ENCODE measurements at places on chromosomes 3 and 15.

DNA sequence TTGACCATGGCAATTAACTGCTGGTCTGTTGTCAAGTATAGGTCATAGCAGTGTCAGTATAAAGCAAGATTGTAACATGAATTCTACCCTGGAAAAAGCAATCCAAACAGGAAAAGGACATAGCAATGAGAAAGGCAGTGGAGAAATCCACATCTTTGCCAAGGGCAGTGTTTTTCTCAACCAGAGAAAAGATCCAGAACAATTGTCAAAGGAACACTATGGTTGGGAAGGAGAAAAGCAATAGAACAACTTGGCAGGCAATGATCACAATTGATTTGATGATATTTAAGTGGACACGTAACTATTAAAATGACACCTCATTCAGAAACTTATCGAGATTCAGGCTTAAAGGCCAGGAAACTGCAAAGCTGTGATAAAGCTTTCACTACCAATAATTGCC is 271.1 kb downstream of the DIPK2A start:
- DNase-seq: no peak

- DNase-seq: no peak
These were observed 43.3 kb downstream of the TGFBR2 start for GRCh38 chr3:30649572-30650318.

DNA sequence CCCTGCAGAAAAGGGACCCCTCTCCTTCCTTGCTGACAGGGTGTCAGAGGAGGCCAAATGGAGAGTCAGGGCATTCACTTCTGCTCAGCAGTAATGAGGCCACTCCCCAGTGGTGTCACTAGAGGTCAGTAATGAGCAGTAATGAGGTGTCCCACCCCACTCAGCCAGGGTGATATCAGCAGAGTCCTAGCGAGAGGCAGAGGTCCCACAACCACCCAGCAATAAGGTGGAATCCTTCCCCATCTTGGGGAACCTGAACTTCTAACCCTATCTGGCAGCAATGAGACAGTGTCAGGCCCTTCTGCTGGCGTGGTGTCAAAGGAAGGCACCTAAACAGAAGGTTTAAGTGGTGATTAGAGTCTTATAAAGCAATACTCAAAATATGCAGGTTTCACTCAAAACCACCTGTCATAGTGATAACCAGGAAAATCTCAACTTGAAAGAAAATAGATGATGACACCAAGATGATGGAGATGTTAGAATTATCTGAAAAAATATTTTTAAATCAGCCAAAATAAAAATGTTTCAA is 12.9 kb downstream of the OCA2 start:
- no peak for DNase-seq

DNA sequence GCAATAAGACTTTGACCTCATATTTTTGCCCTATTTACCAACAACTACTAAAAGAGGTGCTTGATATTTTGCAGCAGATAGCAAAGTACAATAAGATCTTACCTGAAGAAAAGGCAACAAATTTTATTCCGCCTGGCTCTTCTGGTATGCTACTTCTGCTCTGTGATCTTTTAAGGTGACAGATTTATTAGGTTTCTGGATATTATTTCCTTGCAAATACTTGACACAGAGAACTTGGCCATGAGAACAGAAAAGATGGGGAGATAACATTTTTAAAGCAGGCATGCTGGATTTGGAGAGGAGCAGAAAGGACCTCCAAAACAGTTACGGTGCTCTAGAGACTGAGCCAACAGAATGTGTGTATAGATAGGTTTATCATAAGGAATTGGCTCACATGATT is 86.7 kb upstream of the RNF7 start:
- no peak for DNase-seq

GRCh38 chr3:38536671-38537070 is 40.5 kb downstream of the EXOG start:
- DNase-seq: no peak

DNA sequence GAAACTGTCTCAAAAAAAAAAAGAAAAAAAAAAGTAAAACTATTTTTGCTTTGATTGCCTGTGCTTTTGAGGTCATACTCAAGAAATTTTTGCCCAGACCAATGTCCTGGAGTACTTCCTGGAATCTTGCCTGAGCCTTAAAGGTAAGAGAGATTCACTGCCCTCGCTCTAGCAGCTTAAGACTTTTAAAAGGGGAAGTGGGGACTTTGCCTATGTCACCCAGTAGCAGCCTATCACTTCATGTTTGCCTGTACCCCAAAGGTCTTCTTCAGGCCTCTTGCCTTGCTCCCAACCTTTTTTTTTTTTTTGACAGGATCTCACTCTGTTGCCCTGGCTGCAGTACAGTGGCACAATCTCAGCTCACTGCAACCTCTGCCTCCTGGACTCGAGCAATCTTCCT is 18.9 kb upstream of the GOLGB1 start:
- DNase-seq: no peak

- no peak for DNase-seq
These were observed 11.1 kb downstream of the EFCAB12 start for GRCh38 chr3:129417326-129417725.

All from NCI-H1048 (cell line).